ENCODE measurements at places on chromosomes 7 and 10.

GRCh38 chr7:18212758-18213157, 185.1 kb upstream of the PRPS1L1 start:
- no peaks in the 10 kb centered on the region for H3K27me3 ChIP-seq
- no peak for DNase-seq
- no peak overlapping the region for H3K4me3 ChIP-seq

GRCh38 chr10:78955206-78955605, 113.6 kb upstream of the ZMIZ1 start:
- no peak for DNase-seq
- H3K27me3 ChIP-seq = no peaks in the 10 kb centered on the region
- no peak overlapping the region for H3K27ac ChIP-seq
- no peak overlapping the region for H3K4me3 ChIP-seq
- H3K36me3 ChIP-seq = no peaks in the 10 kb centered on the region

GRCh38 chr7:96017877-96018276, 245.5 kb downstream of the DYNC1I1 start:
- DNase-seq = no peak
- no peaks in the 10 kb centered on the region for H3K4me1 ChIP-seq
- no peaks in the 10 kb centered on the region for H3K36me3 ChIP-seq
- H3K27me3 ChIP-seq = no peaks in the 10 kb centered on the region
- H3K4me3 ChIP-seq = no peak overlapping the region

- peaks cover 18% of the 10 kb centered on the region for H3K4me1 ChIP-seq
- no peaks in the 10 kb centered on the region for H3K27me3 ChIP-seq
- no peak for DNase-seq
- no peak overlapping the region for H3K4me3 ChIP-seq
- no peak overlapping the region for H3K27ac ChIP-seq
Measured at GRCh38 chr7:44740055-44740454, 8.6 kb upstream of the ZMIZ2 start.

DNA sequence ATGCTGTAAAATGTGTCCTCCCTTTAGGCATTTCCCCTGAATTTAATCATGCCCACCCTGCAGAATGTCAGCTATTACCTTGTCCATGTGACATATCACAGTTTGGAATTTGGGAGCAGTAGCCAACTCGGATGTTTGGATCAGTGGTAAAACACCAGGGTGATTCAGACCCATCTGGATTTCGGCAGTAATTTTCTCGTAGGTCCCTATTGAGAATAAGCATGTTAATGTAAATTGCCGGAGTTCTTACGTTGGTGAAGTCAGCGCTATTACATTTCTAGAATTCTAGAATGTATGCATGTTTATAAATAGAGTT, 44.1 kb downstream of the HGF start:
- H3K4me3 ChIP-seq = no peak overlapping the region
- no peaks in the 10 kb centered on the region for H3K4me1 ChIP-seq
- no peak for DNase-seq
- no peaks in the 10 kb centered on the region for H3K27me3 ChIP-seq
- no peaks in the 10 kb centered on the region for H3K36me3 ChIP-seq
- H3K27ac ChIP-seq = no peak overlapping the region

GRCh38 chr7:66654275-66655112, 25.8 kb downstream of the KCTD7 start:
- H3K27me3 ChIP-seq = no peaks in the 10 kb centered on the region
- H3K4me1 ChIP-seq = peaks cover 21% of the 10 kb centered on the region
- peak overlapping the region; percentile 94 for H3K27ac ChIP-seq
- peak; percentile 99 for DNase-seq

DNA sequence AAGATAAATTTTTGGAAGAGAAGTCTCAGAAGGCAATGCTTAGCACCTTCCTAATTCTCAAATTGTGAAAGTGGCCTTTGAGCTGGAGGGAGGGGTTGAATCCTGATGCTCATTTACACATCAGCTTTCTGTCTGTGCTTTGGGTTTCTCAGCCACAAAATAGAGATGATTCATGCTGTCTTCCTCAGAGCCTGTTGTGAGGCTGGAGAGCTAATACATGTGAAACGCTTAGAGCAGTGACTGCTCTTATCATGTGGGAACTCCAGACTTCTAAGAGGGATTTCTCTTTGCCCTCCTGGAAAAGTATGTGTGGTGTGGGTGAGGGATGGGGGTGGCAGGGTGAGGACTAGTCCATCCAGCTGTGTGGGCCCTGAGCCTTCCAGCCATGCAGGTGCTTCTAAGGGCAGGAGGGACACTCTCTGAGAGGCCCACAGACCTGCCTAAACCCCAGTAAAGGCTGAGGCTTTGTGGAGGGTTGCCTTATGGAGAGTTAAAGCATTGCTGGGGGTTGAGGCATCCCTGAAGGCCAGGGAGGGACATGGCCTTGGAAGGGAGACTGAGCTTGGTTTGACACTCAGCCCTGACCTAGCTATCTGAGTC, 4.8 kb upstream of the EVX1 start:
- no peak for DNase-seq
- no peaks in the 10 kb centered on the region for H3K4me1 ChIP-seq
- H3K36me3 ChIP-seq = no peaks in the 10 kb centered on the region
- H3K27me3 ChIP-seq = peaks cover 67% of the 10 kb centered on the region

DNA sequence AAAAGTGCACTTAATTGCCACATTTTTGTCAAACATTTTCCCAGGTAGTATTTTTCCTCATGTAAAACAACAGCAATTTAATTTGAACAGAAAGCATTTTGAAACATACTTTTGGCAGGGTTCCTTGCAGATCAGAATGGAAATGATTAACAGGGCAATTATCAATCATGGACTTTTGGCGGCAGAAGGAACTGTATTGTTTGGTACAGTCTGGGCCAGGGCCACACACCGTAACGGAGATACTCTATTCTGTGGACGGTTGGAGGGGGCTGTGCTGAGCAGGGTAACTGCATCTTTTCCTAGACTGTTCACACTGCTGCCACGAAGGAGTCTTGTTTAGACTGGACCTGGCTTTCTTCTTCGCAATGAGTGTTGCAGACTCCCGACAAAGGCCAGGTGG, 62.3 kb downstream of the EGFR start:
- no peaks in the 10 kb centered on the region for H3K27me3 ChIP-seq
- H3K4me3 ChIP-seq = no peak overlapping the region
- H3K36me3 ChIP-seq = no peaks in the 10 kb centered on the region
- H3K4me1 ChIP-seq = peaks cover 80% of the 10 kb centered on the region

DNA sequence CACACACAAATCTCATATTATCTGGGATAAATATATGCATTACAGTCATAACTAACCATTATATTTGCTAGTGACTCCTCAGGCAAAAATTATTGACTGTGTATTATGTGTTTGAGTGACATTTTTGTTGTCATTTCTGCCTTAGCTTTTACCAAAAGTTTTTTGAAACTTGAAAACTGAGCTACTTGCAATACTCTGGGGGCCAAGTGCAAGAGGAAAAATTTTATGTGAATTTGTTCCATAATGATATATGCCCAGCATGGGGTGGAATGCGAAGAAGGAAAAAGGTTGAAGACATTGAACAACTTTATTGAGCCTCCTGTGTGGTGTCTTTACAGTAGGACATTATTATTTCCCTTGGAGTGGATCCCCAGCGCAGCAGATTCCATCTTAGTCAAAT, 176.8 kb upstream of the FERD3L start:
- no peaks in the 10 kb centered on the region for H3K36me3 ChIP-seq
- no peak overlapping the region for H3K4me3 ChIP-seq
- H3K27ac ChIP-seq = no peak overlapping the region
- H3K27me3 ChIP-seq = no peaks in the 10 kb centered on the region
- DNase-seq = no peak

DNA sequence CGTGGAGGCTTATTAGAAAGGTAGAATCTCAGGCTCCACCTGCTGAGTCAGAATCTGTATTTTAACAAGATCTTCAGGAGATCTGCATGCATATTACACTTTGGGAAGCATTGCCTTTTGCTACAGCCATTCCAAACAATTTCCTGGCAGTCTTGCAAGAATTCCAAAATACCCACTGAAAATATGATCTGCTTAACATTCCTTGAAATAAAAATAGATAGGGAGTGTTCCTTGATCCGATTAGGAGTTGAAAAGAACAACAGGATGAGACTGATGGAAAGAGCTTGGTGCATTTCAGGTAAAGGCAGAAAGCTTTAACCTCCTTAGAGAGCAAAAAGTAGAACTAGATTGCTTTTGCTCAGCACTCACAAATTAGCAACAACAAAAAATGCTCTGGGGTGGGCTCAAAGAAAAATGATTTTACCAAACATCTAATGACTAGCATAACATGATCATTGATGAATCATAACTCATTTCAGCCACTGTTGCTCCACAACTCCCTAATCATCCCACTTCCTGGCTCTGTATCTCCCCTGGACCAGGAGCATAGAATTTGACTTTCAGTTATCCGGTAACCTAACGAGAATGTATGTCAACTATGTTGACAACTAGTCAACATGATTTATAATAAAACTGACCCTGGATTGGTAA, 115.2 kb downstream of the RNLS start:
- H3K27ac ChIP-seq = no peak overlapping the region
- no peaks in the 10 kb centered on the region for H3K4me1 ChIP-seq
- no peak overlapping the region for H3K4me3 ChIP-seq
- no peak for DNase-seq

DNA sequence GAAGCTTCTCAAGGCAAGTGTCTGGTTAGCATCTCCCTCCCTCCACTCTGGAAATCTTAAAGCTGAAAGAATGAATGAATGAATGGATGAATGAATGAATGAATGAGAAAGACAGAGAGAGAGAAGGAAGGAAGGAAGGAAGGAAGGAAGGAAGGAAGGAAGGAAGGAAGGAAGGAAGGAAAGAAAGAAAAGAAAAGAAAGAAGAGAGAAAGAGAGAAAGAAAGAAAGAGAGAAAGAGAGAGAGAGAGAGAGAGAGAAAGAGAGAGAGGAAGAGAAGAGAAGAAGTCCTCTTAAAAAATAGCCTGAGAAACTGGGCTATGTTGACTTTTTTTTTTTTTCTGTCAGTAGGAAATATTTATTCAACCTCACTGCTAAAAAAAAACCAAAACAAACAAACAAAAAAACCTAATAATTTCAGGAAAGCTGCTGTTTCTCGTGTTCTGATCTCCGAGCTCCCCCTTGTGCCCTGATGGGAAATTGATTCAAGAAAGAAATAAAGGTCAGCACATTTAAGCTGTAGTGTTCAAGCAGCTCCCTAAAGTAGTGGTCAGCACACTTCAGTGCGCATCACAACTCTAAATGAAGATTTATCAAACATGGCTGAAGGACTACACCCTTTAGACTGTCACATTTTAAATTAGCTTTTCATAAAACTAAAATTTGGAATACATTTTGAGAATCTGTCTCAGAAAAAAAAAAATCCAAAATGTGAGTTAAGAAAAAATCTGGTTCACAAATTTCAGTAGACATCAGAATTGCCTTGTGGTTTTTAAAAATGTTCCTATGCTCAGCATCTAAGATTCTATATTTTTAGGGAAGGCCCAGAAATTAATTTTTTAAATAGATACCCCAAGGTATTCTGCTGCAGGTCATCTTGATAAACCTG, 154.3 kb downstream of the ELAPOR2 start:
- H3K27ac ChIP-seq = no peak overlapping the region
- no peaks in the 10 kb centered on the region for H3K36me3 ChIP-seq
- no peaks in the 10 kb centered on the region for H3K4me1 ChIP-seq
- DNase-seq = peak; percentile 16

DNA sequence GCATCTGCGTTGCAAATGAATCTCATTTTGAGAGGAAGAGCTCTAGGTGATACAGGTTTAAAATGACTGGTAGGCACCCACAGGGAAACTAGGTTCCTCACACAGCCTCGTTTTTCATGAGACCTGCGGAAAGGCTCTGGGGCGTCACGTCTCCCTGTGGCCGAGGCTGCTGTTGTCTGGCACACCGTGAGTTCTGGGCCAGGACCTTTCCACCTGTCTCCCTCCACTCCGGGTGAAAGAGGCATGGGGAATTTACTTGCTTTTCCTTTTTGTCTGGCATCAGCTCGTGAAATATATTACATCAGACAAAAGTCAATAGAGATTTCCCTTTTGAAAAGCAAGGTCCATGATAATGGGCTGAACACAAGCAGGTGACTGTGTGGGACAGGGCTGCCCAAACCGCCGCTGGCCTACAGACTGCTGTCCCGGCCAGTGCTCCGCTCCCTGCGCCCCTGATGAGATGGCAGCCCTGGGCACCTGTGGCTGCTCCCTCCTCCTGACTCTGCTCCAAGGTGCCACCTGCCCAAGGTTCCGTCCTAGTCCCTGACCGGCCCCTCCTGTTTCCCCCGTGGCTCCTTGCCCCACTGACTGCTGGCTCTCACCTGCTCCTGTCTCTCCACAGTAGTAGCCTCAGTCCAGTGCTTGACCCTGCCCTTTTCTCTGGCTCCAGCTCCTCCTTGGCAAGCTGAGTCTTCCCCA, 109.6 kb downstream of the NKX6-2 start:
- no peak overlapping the region for H3K27ac ChIP-seq
- H3K27me3 ChIP-seq = no peaks in the 10 kb centered on the region
- H3K36me3 ChIP-seq = no peaks in the 10 kb centered on the region
- DNase-seq = peak; percentile 7
- no peak overlapping the region for H3K4me3 ChIP-seq

DNA sequence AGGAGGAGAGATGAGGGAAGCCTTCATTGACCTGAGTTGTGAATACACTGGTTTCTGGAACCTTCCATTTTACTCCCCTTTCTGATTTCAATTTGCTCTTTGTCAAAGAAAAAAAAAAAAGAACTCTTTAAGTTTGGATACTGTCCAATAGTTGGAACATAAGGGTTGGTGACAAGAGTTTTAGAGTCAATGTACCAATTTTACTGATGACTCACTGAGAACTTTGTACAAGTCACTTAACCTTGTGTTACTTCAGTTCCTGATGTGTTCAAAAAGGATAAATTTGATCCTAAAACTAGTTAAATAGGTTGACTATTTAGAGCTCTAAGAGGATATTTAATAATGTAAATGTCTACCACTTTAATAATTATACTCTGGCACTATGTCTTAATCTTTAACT, 4.1 kb upstream of the CDK14 start:
- no peak overlapping the region for H3K4me3 ChIP-seq
- peaks cover 10% of the 10 kb centered on the region for H3K27me3 ChIP-seq
- DNase-seq = no peak
- no peak overlapping the region for H3K27ac ChIP-seq

DNA sequence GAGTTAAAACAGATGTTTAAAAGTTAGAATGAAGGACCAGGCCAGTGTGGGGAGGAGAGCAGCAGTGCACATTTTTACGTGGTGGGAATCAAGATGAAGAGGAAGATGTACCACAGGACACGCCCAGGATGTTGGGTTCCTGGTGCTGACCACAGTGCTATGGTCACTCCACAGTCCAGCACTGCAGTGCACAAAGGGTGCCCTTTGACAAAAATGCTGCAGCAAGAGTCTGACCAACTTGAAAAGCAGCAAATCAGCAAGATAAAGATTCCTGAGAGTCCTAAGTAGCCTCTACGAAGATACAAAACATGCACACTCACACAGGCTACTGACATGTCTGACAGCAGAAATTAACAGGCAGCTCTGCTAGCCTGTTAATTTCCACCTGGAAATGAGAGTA, 107.1 kb downstream of the PIP4K2A start:
- H3K4me1 ChIP-seq = peaks cover 9% of the 10 kb centered on the region
- peaks cover 6% of the 10 kb centered on the region for H3K36me3 ChIP-seq
- no peaks in the 10 kb centered on the region for H3K27me3 ChIP-seq
- DNase-seq = no peak

GRCh38 chr7:134419085-134419484, 39.8 kb downstream of the AKR1B1 start:
- H3K27me3 ChIP-seq = no peaks in the 10 kb centered on the region
- peaks cover 50% of the 10 kb centered on the region for H3K4me1 ChIP-seq
- no peak overlapping the region for H3K27ac ChIP-seq
- DNase-seq = peak; percentile 20
- no peak overlapping the region for H3K4me3 ChIP-seq

All from HepG2 (cell line).